ENCODE measurements at places on chromosomes 2 and 18.

DNA sequence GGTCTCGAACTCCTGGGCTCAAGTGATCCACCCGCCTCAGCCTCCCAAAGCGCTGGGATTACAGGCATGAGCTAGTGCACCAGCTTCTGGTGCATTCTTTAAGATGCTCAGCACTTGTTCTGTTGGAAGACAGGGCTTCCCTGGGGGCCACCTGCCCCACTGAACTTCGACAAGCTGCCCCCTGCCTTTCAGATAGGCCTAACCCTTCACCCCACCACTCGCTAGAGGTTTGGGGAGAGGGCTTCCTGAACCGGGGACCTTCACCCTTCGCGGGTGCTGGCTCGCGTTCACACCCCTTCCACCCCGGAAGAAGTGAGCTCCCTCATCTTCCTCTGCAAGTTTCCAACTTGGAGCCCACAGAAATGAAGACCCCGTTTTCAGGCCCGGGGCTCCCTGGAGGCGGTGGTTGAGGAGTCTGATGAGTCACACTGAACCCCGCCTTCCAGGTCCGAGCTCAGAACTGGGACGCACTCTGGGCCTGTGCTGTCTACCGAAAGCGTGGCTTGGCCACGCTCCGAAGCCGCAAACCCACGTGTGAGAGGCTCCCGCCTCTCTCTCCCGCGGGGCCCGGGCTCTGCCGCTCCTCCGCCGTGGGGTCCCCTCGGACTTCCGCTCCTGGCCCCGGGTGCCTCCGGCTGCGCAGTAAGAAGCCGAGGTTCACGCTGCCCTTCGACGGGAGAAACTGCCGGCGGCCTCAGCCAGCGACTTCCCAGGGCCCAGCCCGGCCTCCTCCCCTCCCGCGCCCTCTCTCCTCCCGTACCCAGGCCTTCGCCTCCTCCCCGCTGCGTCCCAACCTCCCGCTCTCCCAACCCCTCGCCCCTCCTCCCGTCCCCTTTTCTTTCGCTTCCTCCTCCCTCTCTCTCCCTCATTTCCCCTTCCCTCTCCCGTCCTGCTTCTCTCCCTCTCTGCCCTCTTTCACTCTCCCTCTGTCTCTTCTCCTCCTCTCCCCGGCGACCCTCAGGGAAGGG, 47.5 kb upstream of the SP3 start:
- DNase-seq, result peak; percentile 39

DNA sequence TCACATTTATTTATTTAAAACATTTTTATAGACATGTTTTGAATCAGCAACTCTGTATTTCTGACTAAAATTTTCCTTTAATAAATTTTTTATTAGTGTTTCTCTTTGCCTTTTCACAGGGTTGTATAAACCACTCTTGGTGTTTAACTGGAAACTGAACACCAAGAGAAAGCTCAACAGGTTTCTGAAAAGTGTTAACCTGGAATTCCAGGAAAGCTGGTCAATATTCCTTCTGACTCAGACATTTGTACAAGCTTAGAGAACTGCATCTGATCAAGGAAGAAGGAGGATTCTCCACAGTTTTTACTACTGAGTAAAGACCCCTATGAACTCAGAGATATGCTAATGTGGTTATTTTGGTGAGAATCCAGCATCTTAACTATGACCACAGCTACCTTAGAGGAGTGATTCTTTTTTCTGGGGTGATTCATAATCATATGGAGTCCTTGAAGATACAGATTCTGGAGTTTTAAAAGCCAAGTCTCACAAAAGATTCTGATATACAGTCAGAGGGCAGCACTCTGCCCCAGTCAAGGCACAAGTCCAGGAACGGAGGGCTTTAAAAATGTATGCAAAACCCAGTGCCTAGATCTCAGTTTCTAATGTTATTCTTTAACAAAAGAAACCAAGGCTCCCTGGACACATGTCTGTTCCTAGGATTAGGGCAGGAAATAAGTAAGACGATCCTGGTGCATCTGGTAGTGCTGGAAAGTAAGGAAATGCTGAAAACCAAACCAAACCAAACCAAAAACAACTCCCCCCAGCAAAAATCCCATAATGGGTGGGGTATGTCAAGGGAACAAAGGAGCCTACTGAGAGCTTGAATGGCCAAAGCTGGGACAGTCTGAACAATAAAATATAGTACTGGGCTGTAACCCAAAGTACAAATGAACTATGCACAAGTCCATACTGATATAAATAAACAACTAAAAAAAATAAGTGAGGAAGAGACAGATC, 85.1 kb upstream of the FZD5 start:
- no peak for DNase-seq

DNA sequence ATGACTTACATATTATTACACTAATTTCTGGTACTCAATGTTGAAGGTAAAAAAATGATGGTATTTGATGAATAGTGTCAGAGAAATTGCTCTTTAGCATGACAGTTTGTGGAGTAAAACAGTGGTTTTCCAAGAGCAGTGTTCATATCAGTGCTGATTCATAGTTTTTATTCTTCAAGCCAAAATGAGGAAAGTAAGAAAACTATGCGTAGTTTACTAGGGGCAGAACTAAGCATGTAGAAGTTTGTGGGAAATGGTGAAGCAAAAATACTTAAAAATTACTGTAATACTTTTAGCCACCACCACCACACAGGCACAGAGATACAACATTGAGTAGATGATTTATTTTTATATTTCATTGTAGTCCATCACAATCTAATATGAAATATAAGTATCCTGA, 137.3 kb downstream of the ZNF804A start:
- no peak for DNase-seq

DNA sequence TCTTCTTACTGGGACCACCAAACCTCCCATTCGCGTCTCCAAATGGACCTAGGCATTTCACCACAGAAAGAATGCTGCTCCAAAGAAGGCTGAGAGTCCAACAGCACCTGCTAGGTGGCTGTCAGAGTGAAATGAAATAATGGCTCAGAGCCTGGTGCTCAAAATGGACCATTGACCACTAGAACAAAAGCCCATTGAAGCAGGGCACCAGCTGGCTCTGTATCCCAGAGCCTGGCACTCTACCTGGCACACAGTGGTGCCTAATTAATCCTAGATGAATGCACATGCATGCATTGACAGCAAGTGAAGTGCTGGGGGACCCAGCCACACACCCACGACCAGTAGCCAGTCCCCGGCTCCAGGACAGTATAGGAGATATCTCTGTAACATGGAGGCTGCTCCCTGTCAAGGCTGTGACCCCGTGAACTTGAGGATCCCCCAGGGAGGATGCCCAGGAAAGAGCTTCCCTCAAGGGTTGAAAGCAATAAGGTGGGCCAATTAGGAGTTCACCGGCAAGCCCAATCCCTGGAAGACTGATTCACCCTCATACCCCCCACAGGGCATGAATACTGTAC, 261.3 kb downstream of the TNS1 start:
- no peak for DNase-seq

DNA sequence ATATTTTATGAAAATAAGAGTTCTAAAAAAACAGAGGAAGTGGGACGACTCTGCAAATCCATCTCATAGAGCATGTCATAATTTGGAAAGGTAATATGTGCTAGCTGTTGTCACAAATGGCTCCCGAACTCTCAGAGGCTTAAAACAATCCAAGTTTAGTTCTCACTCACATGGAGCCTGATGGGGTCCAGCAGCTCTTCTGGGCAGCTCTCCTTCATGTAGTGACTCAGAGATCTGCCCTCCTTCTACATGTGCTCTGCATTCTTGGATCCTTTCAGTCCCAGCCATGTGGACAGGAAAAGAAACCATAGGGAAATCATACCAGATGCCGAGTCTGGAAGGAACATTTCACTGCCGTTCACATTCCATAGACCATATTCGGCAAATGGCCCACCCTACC, 180.1 kb upstream of the APCDD1 start:
- no peak for DNase-seq

DNA sequence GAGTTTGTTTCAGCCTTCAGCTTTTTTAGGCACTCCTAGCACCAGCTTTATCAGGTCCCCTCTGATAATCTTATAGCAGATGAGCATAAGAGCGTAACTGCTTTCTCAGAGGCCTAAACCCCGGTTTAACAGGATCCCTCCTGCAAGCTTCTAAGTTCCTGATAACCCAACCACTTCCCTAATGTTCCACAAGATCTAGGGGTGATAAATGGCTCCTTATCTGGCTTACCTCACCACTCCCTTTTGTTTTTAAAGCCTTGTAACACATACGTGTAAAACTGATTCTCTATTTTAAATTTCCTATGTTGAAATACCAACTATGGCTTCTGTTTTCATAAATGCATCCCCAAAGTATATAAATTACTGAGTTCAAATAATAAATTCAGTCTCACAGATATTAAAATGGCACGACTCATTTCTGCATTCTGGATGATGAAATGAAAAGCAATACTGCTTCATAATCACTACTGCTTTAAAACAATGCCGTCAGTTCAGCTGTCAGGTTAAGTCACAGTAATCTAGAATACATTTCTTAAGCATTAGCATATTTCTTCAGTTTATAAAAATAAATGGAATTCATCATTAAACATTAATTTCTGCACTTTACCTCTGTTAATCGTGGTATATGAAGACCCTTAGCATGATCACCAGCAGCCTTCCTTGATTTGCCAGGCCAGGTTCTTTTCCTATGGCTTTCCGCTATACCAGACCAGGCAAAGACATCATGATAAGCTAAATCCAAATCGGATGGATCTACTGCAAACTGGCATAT, 126.3 kb downstream of the C2orf74 start:
- no peak for DNase-seq

DNA sequence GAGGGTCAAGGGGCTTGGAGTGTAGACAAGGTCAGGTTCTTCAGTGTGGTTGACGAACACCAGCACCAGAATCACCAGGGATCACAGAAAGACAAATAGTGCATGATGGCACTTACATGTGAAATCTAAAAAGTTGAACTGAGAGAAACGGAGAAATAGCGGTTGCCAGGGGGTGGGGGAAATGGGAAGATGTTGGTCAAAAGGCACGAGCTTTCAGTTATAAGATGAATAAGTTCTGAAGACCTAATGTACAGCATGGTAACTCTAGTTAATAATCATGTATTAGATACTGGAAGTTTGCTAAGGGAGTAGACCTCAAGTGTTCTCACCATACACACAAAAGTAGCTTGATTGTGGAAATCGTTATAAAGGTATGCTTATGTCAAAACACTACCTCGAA, 43.7 kb upstream of the DARS1 start:
- DNase-seq, result no peak
